T-cell (primary cell): ENCODE measurements at places on chromosomes 12 and 14.

DNA sequence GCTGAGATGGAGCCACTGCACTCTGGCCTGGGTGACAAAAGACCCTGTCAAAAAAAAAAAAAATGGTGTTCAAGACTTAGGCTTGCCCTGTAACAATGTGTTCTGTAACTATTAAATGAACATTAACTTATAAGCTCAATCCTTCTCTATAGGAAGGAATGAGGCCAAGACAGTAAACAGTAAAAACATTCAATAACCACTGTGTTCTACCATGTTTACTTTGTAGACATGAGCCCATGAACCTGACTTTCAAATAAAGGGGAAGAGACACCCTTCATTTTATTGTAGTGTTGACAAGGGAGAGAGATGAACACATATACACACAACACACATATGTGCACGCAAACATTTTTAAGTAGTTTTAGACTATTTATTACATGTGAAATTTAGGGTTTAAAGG lies 20.1 kb upstream of the RASSF3 start:
- no peak for DNase-seq

- DNase-seq, result no peak
Measured at GRCh38 chr14:35696575-35696974, 112.5 kb downstream of the RALGAPA1 start.

- DNase-seq, result no peak
Measured at GRCh38 chr14:44778604-44779003, 183.1 kb downstream of the KLHL28 start.

DNA sequence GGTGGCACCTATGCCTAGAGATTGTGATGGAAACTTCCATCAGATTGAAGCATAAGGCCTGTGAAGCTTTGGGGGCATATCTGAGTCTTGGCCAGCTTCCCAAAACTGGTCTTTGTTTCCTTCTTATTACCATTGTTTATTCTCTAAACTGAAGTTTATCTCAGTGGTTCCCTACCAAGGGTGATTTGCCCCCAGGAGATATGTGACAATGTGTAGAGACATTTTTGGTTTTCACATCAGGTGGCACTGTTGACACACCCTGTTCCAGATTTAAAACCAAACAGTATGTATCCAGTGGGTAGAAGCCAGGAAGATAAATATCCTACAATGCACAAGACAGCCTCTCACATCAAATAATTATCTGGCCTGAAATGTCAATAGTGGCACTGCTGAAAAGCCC lies 22.1 kb downstream of the RASSF9 start:
- DNase-seq, result no peak

DNA sequence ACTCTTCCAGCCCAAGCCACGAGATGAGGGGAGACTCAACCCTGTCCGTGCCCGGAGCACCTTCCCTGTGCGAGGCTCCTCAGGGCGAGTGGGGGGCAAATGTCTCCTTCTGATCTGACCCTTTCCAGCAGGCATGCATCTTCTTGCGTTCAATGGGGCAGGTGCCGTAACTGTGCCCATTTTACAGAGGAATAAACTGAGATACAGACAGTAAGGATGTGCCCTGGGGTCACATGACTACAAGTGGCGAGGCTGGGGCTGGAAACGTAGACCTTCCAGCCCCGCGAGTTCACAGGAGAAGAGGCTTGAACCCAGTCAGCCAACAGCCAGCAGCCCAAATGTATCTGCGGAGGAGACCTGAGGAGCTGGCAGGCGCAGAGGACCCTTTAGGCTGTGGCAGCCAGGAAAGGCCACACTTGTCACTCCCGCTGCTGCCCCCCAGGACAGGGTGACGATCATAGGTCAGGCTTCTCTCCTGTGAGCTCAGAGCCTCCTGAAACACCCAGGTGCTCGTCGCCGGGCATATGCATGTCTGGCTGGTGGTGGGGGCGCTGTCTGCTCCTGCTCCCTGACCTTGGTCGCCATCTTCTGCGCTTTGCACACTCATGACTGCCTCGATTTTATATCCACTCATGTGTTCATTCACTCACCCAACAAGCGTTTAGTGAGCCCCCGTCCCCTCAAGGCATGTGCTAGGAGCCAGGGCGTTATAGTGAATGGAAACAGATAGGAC lies 41.7 kb downstream of the CCDC88C start:
- no peak for DNase-seq

GRCh38 chr12:88122666-88123065 lies 19.2 kb downstream of the CEP290 start:
- no peak for DNase-seq

DNA sequence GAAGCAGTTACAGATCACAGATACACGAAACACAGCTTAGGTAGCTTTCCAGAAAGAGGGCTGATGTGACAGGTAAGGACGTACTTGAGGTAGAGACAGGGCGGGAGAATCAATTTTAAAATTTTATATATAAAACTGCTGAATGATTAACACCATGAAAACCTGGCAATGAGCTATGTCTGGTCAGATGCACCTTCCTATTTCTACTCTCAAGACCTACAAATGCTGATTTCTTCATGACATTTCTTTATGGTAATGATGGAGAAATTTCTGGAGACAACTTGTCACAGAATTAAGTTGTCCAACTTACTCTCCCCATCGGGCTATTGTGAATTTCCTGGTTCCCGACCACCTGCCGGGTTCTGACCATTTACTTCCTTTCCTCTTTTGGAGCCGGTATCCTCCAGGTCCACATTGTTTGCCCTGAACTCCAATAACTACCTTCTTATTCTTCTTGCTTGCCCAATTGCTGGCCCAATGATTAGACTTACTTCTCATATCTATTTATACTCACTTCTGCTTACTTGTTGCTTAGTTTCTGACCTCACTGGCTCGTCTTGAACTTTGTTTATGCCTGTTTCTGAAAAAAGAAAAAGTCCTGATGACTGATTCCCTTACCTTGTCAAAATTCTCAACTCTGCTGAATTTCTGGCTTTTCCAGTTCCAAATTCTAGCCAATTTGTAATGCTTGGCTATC lies 12.8 kb upstream of the ATP2B1 start:
- DNase-seq, result no peak

- DNase-seq, result no peak
Measured at GRCh38 chr12:19447386-19447785, 8.1 kb downstream of the AEBP2 start.

DNA sequence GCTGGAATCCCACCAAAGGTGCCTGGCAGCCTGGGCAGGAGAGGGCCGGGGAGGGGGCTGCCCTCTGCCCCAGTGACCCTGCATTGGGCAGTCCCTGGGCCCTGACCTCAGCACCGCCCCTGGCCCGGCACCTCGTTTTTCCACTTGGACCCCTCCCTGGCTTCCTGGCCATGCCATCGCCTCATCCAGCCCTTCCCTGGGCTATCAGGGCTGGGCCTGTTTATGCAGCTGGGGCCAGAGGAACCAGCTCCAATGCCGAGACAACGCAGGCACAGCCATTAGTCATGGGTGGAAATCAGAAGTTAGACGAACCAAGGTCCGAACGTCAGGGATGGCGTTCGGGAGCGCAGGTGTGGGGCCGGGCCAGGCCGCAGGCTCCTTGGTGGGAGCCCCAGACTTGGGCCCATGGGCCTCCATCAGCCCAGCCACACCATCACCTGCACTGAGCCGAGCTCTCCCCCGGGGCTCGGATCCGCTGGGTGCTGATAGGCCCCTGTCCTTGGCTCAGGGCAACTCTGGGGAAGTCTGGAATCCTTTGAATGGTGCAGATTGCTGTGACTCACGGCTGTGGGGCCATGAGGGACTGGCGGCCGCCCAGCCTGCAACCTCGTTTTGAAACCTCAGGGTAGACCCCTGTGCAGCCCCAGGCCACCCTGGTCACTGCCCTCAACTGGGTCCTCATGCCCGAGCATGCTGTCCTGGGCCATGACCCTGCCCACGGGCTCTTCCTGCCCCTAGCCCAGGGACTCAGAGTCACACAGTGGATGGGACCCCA lies 169.4 kb downstream of the KIF26A start:
- no peak for DNase-seq

- no peak for DNase-seq
Measured at GRCh38 chr14:90808759-90809529, 7.3 kb downstream of the TTC7B start.

DNA sequence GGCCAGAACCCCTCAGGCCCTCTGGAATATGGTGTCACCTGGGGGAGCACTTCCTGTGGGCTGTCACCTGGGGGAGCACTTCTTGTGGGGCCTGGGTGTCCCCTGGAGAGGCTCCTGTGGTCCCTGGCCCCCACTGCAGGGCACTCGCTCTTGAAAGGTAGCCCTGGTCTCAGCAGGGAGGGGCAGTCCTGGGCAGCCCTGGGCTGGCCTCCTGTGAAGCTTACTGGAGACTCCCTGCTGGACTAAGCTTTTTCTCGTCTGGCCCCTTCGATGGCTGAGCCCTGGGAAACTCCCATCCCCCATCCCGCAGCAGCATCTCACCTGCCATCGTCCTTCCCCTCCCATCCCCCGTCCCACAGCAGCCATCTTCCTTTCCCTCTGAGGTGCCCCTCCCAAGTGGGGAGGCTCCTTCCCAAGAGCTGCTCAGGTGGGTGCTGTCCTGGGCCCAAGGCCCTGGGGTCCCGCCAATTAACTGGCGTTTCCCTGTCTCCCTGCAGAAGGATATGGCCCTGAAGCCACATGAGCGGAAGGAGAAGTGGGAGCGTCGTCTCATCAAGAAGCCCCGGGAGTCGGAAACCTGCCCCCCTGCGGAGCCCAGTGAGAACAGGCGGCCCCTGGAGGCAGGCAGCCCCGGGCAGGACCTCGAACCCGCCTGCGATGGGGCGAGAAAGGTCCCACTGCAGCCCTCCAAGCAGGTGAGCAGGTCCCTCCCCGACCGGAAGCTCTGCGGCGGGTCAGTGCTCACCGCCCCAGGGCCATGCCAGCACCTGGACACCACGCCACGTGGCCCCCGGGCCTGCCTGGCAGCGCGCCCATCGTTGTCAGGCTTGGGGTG lies 17.9 kb downstream of the FBRSL1 start:
- no peak for DNase-seq

GRCh38 chr12:125509195-125509594 lies 444.0 kb downstream of the AACS start:
- DNase-seq, result no peak

- DNase-seq, result no peak
Measured at GRCh38 chr14:42628602-42629001, 1021.9 kb downstream of the LRFN5 start.

DNA sequence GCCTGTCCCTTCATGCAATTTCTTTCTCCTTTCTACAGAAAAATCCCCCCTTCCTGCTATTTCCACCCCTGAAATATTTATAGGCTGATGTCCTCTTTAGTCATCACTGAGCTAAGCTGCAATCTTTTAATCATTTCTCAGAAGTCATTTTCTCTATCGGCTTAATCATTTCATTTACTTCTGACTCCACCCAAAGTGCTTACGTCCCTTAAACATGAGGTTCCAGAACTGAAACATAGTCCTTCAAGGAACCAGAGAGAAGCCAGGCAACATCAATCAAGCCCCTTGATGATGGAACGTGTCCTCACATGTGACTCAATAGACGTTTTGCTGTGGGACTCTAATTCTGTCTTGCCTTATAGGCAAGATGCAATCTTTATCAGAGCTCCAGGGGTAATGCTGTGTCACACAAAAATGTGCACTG lies 148.7 kb upstream of the KRR1 start:
- no peak for DNase-seq

DNA sequence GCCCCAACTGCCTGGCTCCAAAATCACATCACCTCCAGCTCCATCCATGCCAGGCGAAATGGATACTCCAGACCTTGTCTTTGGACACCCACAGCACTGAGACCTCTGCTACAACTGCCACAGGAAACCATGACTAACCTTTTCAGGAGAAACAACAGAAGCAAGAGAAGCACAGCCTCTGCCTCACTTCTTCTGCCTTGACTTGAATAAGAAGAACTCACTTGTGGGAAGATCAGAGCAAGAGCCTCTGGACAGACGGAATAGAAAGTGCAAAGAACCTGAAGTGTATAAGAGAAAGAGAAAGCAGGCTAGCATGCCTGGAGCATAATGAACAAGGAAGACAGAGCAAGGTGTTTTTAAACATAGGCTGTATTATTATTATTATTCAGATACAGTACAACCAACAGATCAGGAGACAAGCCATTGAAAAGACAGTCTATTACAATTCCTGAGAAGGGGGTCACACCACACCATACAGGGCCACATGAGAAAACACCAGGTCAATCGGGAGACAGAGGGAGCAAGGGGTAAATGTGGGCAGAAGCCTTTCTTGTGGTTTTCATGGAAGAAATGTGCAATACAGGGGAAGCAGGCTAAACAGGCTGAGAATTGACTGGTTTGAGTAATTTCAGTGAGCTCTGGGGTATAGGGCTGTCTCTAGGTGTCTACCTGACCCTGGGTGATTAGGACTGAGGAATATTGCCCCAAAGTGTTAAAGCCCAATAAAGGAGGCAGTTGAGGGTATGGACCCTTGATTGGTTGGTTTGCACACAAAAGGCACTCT lies 7.4 kb upstream of the OR10P1 start:
- no peak for DNase-seq

DNA sequence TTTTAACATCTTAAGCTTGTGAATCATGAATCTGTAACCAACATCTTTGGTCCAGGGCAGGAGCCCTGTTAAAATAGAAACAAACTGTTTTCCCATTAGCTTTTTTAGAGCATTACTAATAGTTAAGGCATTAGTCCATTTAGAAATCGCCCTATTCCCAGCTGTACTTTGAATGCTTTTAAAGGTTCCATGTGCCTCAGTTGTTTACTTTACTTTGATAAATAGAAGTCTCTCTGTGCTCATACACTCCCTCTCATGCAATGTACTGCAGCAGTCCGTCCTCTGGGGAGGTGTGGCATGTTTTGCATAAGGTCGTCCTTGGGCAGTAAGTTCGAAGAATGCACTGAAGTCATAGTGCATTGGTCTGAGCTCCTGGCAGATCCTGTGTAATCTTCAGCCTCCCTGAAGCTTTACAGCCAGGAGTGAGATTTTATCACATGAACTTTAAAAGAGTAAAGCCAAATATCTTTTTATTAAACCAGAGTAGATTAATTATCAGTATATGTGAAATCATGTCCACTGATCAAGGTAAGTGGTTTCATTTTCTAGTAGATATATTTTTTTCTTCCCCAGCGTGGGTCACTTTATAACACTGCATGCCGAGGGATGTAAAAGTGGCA lies 134.7 kb downstream of the FGD4 start:
- DNase-seq, result no peak
